ENCODE measurements at places on chromosomes 7 and 10. TPM values are rescaled to one million over a fixed set of nuclear protein-coding genes. Genes with fewer than 3 reads are reported as not detected.

DNA sequence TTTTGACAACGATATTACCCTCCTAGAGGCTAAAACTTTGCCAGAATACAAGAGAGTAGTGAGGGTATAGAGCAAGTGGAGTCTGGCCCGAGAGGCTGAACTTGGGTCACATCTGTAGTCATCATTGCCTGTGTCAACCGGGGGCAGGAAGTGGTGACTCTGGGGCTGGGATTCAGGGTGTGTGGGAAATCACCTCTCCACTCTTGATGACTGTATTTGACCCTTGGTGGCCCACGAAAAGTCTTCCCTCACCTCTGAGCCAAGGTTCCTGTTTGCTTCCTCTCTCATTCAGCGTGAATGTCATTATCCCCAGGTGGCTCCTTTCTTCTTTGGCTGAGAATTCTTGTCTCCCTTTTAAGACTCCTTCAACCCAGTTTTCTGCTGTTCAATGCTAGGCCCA, 240.4 kb downstream of the ABCA13 start:
- no peaks in the 10 kb centered on the region for H3K4me1 ChIP-seq
- H3K4me3 ChIP-seq: no peak overlapping the region
- H3K27me3 ChIP-seq: no peaks in the 10 kb centered on the region
- no peak for DNase-seq

DNA sequence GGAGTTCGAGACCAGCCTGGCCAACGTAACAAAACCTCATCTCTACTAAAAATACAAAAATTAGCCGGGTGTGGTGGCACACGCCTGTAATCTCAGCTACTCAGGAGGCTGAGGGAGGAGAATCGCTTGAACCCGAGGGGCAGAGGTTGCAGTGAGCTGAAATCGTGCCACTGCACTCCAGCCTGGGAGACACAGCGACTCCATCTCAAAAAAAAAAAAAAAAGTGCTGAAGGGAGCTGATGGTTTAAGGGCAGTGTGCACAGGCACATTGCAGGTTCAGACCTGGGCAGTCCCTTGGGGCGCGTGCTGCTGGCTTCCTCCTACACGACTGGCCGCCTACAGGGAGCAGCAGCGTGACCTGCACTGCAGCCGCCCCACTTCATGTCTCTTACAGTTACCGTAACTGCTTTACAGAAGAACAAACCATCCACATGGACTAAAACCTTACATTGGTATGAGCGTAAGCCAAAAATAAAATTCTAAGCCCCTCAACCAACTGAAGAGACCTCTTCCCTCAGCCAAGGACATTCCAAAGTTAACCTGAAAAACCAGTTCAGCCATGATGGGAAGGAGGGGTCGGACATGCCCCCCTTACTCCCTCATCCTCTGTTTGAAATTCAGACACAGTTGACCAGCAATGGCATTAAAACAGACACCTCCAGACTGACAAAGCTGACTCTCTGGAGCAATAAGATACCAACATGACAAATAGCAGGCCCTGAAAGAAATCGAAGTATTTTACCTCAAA, 262.2 kb downstream of the ZMYND11 start:
- no peaks in the 10 kb centered on the region for H3K4me1 ChIP-seq
- no peaks in the 10 kb centered on the region for H3K27me3 ChIP-seq
- no peak for DNase-seq
- no peak overlapping the region for H3K4me3 ChIP-seq
- no peaks in the 10 kb centered on the region for H3K36me3 ChIP-seq
- H3K27ac ChIP-seq: no peak overlapping the region

RPEL1 gene
- not detected for total RNA-seq

GRCh38 chr10:70775679-70776454, 9.3 kb downstream of the TBATA start:
- H3K4me1 ChIP-seq: peaks cover 7% of the 10 kb centered on the region
- no peaks in the 10 kb centered on the region for H3K36me3 ChIP-seq
- no peak overlapping the region for H3K27ac ChIP-seq
- no peak for DNase-seq
- H3K27me3 ChIP-seq: no peaks in the 10 kb centered on the region

- no peaks in the 10 kb centered on the region for H3K27me3 ChIP-seq
- H3K36me3 ChIP-seq: peaks cover 100% of the 10 kb centered on the region
- no peak overlapping the region for H3K27ac ChIP-seq
- H3K4me1 ChIP-seq: no peaks in the 10 kb centered on the region
- DNase-seq: no peak
- no peak overlapping the region for H3K4me3 ChIP-seq
Observed at GRCh38 chr10:12103802-12104201, 25.7 kb upstream of the SEC61A2 start.

DNA sequence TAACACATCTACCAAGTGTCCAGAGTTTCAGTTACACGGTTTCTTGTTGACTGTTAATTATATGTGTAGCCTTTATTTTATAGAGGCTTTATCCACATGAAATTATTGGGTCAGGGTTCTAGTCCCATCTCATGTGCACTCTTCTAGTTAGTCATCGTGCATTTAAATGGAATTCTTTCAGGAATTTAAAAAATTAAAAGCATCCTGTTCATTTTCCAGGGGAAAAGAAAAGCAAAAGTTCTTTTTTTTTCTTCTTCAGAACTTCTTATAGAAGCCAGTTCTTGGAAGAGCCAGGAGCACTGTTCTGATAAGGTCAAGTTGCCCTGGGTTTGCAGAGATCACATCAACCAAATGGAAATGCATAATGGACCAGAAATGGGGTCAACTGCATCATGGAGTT, 324.7 kb downstream of the INHBA start:
- no peak overlapping the region for H3K4me3 ChIP-seq
- no peaks in the 10 kb centered on the region for H3K36me3 ChIP-seq
- no peak overlapping the region for H3K27ac ChIP-seq
- H3K4me1 ChIP-seq: no peaks in the 10 kb centered on the region
- DNase-seq: no peak

DNA sequence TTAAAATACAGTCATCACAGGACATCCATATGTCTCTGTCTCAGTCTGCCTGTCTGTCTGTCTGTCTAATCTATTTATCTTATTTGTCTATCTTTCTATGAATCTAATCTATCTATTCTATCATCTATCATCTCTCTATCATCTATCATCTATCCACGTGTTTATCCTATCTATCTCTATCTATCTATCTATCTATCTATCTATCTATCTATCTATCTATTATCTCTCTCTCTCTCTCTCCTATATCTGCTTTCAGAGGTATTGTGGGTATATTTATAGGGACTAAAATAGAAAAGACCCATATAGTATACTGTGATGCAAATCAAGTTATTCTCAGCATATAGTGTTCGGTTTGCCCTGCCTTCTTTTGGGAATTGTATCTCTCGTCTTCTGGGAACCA, 167.5 kb downstream of the VPS50 start:
- H3K27me3 ChIP-seq: no peaks in the 10 kb centered on the region
- H3K36me3 ChIP-seq: no peaks in the 10 kb centered on the region
- H3K4me3 ChIP-seq: no peak overlapping the region
- no peak overlapping the region for H3K27ac ChIP-seq

DNA sequence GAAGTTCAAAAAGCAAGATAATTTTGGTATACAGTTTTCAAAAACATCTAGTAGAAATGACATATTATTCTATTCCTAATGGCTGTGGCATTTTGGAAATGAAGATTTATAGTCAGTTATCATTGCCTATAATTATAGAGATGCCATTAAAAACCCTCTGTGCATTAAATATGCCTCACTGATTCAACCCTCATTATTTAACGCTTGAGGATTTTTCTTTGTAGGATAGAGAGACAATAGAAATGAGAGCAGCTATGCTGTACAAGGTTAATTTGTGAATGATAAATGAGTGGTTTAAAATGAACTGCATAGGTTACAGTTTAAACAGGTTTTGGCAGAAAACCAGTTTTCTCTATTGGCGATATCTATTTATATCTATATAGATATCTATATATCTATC, 32.2 kb upstream of the SEMA3A start:
- H3K27ac ChIP-seq: no peak overlapping the region
- no peak for DNase-seq
- no peaks in the 10 kb centered on the region for H3K36me3 ChIP-seq
